ENCODE measurements at places on chromosomes 16 and 17.

DNA sequence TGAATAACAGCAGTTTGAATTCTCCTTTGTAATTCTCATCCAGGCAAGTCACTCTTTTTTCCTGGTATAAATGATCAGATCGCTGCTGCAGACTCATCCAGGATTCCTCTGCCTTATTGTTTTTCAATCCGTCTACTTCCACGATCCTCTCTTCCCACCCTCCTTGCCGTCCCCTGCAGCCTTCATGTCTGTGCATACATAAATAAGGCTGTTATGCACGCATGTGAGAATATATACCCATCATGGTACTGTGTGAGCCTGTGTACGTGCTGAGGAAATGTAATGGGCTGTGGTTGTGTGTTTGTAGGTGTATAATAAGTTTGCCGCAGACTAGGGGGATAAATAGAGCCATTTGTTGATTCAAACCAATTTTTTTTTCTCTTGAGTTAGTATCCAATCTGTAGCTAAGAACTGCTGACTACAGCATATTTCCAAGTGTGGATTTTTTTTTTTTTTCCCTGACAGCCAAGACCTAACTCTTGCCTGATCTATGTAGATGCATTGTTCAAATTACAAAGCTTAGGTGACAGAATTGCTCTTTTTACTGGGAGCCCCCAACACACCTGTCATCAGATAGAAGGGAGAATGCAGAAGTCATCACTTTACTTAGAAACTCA lies 62.2 kb downstream of the RBFOX1 start:
- DNase-seq: no peak

GRCh38 chr16:8512941-8513624 lies 77.2 kb downstream of the TMEM114 start:
- no peak for DNase-seq

GRCh38 chr17:4898927-4899326 lies 409 bp upstream of the C17orf107 start:
- no peak for DNase-seq

DNA sequence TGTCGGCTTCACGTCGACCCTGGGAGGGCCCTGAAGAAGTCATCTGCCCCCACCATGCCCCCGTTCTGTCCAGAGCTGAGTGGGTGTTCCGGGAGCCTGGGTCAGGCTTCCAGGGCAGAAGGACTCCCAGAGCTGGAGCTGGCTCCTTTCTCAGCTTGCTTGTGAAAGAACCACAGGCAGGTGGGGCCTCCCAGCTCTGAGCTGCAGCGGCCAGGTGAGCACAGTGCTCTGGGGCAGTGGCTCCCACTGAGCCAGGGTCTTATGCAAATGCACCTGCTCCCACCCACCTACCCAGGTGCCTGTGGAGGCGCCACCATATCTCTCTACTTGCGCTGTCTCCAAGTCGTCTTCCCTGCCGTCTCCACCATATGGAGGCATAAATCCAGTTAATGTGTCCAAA lies 140.0 kb upstream of the RPL38 start:
- no peak for DNase-seq

DNA sequence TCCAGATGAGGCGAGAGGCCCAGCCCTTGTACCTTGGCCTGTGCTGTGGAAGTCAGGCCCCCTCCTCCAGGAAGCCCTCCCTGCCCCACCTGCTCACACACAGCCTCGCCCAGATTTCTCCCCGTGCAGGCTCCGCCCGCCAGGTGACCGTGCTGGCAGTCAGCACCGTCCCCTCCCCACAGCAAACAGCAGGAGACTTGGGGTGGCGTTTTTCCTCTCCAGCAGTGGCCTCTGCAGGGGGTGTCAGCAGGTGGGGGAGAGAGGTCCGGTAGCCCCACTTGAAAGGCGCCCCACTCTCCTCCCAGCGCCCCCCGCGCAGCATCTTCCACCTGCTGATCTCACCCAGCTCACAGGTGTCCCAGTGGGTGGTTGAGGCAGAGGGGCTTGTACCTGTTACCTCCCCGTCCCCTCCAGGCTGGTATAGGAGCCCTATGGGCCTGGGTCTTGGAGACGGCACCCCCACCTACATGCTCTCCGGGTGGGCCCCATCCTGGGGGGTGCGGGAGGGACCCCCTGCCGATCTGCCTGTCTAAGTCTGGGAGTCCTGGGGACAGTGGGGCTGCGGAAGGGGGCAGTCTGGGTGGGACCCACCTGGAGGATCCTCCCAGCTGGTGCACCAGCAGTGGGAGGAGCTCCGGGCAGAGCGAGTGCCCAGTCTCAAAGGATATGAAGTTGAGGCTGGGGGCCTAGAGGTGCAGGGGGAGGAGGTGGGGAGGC lies 4.2 kb upstream of the C1QTNF8 start:
- no peak for DNase-seq

DNA sequence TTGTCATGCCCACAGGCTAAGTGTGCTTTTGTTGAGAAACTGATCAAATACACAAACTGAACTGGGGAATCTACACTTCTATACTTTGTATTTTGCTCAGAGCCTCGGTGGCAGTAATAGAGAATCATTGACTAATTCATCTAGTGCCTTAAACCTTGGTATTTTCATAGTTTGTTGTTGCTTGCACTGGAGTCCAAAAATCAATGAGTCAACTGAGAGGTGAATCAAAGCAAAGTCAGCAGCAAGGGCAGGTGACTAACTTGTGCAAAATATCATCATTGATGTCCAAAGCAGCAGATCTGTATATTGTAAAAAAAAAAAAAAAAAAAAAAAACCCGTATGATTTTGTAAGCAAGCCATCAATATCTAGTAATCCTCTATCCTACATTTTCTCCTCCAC lies 296.4 kb downstream of the MAP2K6 start:
- DNase-seq: no peak
